ENCODE measurements at places on chromosomes 5 and 9. TPM values are rescaled to one million over a fixed set of nuclear protein-coding genes. Genes with fewer than 3 reads are reported as not detected.

SPAG8 gene
- 0.20 TPM for total RNA-seq

DNA sequence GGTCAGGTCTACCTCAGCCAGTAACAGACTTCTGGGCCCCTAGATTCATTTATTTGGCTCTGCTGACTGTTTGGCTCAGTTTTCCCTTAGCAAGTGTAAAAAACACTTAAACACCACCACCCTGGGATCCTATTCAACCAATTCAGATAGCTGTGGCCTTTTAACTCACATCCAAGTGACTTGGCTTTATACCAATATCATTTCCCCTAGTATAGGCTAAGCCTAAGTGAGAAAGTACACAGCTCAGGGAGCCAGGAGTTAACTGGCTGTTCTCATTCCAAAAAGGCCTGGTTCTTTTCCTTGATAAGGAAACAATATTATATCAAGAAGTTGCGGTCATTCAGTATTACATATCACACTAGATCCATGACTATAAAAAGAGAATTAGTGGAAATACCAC lies 163.5 kb downstream of the ARL15 start:
- no peak for ATAC-seq

ARL14EPL gene
- not detected for total RNA-seq

RAB14 gene
- total RNA-seq: 87.2 TPM

DNA sequence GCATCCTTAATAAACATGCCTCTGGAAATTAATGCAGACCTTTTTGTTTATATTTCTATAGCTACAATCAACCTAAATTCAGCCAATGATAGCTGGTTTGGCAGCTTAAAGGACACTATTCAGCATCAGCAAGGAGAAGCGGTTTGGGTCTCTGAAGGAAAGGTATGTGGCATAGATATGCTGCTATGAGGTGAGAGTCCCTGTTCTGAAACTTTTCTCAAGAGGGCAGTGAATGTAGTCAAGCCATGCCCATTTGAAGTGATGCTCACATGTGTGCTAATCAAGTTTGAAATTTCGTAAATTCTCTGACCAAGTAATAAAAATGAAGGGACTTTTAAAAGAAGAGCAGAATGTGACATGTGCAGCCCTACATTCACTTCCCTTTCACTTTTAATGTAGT lies 72.6 kb downstream of the TJP2 start:
- no peak for ATAC-seq

FOXD4L6 gene
- total RNA-seq: not detected

GRCh38 chr9:89884356-89885083 lies 279.7 kb downstream of the GADD45G start:
- no peak for ATAC-seq

- no peak for ATAC-seq
Observed at GRCh38 chr5:175671013-175671412, 13.1 kb downstream of the HRH2 start.

DNA sequence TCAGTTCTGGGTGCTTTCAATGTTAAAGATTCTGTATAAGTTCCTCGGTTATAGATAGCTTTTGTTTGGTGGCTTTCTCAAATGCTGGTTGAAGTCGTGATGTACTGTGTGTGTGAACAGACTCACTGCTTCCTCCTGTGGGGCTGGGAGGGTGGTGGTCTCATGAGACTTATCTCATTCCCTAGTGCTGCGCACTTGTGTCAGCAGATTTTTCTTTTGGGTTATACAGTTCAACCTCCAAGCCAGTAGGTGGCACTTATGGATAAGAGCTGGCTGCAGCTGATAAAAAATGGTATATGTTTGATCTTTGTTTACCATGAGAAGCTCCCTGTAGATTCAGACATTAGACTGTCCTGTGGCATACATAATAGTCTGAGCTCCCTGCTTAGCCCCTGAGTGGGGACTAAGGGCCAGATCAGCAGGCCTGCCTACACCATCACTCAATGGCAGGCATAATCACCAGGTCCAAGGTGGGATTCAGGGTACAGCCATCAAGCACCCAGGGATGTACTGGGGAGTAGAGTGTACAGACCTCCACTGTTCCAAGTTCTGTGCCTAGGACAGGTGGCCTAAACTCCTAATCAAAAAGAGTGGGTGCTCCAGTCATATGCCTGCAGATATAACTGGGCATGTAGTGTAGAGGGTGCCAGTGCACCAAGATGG lies 174.2 kb downstream of the OXCT1 start:
- peak; percentile 11 for ATAC-seq

COL15A1 gene
- total RNA-seq: 7.5 TPM

GRCh38 chr5:81703840-81704239 lies 47.1 kb downstream of the SSBP2 start:
- ATAC-seq: no peak

DNA sequence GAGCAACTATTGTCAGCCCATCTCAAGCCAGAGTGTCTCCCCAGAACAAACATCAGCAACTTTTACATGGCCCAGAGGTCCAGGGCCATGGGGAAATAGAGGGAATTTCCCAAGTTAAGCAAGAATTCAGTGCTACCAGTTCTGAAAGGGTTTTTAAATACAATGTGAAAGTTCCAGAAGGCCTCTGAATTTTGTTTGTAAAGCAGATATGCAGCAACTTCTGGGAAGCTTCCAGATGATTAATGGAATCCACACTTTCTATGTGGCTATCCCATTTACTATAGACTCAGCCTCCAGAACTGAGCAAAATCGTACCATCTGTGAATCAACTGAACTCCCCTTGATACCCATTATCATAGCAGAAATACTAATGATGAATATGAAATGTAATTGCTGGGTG lies 93.8 kb downstream of the FEM1C start:
- no peak for ATAC-seq

OTULINL gene
- 0.88 TPM for total RNA-seq

ZNF483 gene
- total RNA-seq: 0.36 TPM

- no peak for ATAC-seq
Observed at GRCh38 chr9:97808972-97809371, 44.1 kb upstream of the FOXE1 start.
